ENCODE measurements at places on chromosomes 2 and 18.
A peak's percentile ranks its signal among the peaks of the same experiment; 100 is the strongest.

DNA sequence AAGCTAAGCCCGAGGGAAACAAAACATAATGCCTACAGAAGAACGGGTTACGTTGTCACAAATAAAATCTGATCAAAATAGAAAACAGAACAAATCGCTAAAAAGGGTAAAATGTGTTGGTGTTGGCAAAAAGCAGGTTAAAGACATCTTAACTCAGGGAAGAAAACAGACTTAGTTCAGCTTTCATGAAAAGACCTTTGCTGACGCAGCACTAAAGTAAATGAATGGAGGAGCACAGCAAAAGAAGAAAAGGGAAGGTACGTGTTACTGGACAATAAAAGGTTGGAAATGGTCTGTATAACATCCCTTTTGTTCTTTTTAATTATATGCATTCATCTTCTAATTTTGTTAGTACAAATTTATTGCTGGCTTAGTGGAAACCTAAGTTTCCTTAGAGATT lies 117.4 kb upstream of the DSEL start:
- DNase-seq, result no peak

- DNase-seq, result no peak
Measured at GRCh38 chr18:32213693-32214092, 23.9 kb downstream of the MEP1B start.

DNA sequence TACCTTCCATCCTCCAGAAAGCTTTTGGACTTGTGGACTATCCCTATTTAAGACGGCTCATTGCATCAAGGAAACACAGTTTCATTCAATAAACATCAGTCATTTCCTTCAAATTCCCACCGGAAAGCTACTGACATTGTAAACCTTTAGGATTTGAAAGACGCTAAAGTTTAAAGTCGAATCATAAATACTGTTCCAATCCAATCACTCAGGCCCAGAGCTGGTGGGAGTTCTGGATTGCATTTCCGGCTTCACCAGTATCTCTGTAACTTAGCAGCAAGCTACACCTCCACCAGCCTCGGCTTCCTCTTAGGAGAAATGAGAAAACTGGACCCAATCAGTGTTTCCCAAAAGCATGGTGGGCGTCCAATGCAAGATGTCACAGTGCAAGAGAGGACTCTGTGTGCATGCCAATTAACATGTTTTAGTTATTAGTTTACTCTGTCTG lies 1.6 kb downstream of the WDFY1 start:
- no peak for DNase-seq

GRCh38 chr18:36181441-36181840 lies 5.9 kb upstream of the MOCOS start:
- no peak for DNase-seq

GRCh38 chr18:58013241-58014211 lies 30.5 kb upstream of the NEDD4L start:
- DNase-seq, result no peak

DNA sequence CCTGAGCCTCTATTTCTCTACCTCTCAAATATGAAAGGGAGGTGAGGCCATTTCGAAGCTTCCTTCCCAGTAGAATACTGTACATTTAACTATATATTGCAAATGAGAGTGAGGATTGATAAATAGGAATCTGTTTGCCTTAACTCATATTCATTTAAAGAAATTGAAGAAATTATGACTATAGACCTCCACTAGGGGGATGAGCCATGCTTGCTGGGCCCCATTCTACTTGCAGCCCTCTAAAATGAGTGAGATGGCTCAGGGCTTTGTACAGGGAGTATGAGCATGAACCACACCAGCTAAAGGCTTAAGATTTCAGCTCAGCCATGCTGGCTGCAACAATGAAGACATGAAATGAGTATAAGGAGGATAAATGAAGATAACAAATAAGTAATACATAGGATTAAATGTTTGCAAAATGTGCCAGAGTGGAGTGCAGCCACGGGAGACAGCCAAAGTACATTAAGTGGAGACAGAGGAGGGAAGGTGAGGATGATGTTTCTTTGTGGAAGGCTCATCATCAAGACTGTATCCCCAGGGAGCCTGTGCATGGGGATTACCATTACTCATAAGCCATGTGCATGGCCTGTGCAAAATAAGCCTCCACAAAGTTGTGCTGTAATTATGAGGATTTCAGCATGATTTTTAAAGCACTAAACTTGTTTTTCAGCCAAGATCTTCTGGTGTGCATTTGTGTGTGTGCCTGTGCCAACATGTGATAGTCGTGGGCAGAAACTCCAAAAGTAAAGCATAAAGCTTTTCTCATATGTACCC lies 300.8 kb downstream of the CNTNAP5 start:
- no peak for DNase-seq

DNA sequence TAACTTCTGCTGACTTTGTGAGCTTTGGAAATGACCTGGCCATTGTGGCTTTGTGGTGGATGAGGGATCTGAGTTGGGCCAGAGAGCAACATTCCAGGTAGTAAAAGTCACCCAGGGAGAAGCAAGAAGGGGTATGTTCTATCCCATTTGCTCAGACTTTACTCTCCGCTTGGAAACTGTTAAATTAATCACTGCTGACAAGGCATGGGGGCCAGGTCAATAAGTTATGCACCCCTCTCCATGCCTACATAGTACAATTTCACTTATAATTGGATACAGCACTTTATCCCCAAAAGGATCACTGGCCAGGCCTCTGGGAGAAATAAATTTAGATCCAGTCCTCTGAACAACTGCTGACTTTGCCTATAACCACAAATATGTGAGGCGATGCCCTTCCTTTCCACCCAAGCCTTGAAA lies 92.1 kb downstream of the RPRM start:
- no peak for DNase-seq

DNA sequence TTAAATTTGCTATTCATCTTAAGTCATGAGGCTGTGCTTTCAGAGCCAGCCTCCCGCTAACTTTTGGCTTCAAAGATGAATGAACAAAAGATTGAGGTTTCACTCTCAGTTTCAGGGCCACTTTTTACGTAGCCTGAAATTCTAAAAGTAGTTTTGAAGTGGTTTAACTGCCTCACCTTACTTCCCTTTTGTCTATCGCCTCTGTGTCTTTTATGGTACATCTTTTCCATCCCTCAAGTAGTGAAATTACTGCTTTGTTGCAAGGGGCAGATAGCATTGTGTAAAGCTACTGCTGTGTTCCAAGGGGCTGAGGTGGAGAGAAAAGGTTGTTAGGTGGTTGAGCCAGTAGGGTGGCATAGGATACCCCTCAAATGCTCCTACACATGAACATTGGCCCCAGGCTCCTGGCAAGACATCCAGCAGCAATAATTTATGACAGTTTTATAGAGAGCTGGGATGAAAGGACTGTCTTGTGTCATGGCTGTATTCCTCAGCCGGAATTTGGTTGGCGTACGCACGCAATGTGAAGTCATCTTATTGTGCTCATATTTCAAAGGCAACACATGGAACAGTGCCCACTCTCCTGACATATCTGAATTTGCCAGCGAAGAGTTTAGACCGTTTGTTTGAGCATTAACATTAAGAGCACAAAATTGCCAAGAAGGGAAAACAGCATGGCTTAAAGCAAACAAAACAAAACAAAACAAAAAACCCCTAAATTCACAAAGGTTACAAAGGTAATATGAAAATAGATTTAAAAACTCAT lies 32.2 kb downstream of the QPCT start:
- DNase-seq, result no peak

DNA sequence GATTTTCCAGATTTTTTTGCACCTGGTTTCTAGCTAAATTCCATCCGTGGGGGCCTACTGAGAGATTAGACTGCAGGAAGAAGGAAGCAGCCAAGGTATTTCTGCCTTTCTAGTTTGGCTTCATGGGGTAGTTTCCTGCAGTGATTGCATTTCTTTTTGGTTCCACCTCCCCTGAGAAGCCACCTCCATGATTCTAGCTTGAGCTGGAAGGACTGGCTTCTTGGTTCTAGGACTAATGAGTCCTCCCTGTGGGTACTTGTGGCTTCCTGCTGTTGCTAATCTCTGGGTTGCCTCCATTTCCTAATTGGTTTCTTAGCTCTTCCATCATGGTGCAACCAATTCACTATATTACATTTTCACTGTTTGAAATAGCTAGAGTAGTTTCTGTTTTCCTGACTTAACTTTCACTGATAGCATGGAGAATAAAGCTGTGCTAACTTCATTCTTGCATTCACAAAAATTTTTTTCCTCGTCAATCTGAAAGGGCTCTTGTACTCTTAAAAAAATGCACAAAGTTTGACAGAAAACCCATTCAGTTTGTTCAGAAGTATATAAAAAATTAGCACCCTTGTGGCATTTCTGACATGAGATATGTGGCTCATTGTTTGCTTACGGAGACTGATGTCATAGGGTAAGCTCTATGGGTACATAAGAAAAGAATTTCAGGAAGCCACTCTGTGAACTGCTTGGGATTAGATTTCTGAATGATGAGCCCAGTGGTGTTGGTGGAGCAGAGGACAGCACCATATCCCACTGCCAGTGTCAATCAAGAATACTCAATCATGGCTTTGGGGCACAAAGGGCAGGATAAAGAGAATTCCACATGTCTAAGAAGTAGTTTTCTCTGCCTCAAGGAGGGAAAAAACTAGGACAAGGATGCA lies 242.8 kb upstream of the RBMS1 start:
- DNase-seq, result no peak

GRCh38 chr2:167706800-167707199 lies 540.6 kb downstream of the STK39 start:
- DNase-seq, result no peak

GRCh38 chr2:75637568-75637967 lies 9.0 kb upstream of the MRPL19 start:
- no peak for DNase-seq

DNA sequence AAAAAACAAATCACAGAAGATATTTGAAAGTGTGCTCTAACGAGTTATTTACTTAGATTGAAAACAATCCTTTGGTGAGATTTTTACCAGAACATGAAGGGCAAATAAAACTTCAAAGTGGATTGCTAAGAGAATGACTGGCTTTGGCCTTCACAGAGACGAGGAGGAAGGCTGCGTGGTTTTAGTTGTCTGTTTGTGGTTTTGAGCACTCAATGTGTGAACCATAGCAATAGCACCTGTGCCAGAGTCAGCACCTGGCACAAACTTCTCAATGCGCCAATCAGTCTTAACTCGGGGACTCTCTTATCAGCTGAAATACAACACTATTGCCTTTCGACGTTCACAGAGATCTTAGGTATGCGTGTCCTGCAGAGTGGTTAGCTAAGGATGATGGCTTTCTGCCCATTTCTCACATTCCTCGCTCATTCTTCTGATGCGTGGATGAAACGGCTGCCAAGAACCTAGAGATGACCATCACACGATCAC lies 70.0 kb downstream of the MBP start:
- DNase-seq, result peak; percentile 57

- no peak for DNase-seq
Measured at GRCh38 chr2:167430447-167430846, 542.2 kb downstream of the XIRP2 start.

DNA sequence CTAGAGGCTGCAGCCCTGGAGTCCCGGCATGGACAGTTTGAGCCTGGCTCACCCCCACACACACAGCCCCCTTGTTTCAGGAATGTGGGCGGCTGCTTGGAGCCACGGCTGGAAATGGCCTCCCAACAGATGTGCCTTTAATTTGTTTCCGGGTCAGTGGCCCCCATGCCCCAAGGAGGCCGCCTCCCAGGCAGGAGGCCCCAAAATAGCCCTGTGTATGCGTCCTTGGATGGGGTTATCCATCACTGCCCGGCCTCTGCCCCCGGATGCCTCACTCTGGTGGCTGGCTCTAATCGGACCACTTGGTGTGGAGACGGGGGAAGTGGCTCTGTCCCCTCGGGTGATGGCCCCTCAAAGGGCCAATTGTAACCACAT lies 151.9 kb upstream of the MYCN start:
- no peak for DNase-seq

DNA sequence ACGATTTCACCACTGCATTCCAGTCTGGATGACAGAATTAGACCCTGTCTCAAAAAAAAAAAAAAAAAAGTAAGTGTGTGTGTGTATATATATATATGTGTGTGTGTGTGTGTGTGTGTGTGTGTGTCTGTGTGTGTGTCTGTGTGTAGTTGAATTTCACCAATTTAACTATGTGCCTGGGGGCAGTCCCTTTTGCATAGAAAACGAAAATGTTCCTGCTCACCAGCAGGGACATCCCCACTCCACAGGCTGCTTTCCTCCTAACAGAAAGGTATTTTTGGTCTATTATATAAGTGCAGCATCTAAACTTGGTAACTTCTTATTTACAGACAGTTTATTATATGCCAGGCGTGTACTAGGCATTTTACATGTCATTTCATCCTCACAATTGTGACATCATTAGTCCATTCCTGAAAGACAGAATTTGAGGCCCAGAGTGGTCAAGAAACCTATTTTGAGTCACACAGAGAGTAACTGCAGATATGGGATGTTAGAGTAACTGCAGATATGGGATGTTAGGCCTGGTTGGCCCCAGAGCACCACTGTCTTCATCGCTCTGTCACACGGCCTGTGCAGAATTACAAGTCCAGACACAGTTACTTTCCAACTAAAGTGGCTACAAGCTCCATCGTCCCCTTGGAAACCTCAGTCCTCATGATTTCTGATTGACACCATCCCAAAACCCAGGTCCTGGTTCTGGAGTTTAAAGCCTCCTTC lies 9.3 kb upstream of the TTL start:
- no peak for DNase-seq

- no peak for DNase-seq
Measured at GRCh38 chr2:241947004-241947350, 77.4 kb downstream of the RTP5 start.

- no peak for DNase-seq
Measured at GRCh38 chr2:129862668-129863067, 116.8 kb upstream of the RAB6C start.

GRCh38 chr18:78948221-78948620 lies 31.4 kb upstream of the SALL3 start:
- no peak for DNase-seq

DNA sequence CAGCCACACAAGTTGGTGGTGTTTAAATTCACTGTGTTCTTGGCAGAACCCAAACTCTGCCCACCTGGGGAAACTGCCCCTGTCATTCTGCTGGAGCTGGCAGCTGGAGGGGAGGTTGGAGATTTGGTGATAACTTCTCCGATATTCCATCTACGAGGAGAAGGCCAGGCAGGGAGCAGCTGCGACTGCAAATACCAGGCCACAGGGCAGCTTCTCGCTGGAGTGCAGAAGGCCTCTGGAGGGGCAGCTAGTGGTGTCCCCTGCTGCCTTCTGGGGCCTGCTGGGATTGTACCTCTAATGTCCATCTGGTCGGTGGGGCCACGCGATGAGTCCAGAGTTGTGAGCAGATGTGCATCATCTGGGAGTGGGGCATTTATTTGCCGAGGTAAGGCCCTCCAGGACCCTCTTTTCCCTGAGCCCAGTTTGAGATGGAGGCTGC lies 98.9 kb downstream of the ACKR3 start:
- DNase-seq, result no peak

DNA sequence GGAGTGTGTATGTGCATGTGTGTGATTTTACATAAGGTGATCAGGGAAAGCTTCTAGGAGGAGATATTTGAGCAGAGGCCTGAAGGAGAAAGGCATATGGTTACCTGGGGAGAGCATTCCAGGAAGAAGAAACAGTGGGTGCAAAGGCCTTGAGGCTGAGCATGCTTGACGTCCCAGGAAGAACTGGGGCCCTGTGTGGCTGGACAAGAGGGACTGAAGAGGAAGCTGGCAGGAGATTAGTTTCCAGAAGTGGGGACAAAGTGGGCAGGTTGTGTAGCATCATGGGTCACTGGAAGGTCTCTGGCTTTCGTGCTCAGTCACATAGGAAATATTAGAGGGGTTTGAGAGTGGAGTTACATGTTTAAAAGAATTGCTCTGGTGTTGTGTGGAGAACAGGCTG lies 42.0 kb upstream of the POLE4 start:
- no peak for DNase-seq
